ENCODE measurements at places on chromosomes 4 and X.

GRCh38 chr4:26050212-26050643 lies 136.2 kb downstream of the SMIM20 start:
- DNase-seq = no peak

- DNase-seq = no peak
These were observed 154.9 kb upstream of the PJA1 start for GRCh38 chrX:69320116-69320515.

GRCh38 chrX:53287493-53288138 lies 6.2 kb upstream of the IQSEC2 start:
- DNase-seq = no peak

DNA sequence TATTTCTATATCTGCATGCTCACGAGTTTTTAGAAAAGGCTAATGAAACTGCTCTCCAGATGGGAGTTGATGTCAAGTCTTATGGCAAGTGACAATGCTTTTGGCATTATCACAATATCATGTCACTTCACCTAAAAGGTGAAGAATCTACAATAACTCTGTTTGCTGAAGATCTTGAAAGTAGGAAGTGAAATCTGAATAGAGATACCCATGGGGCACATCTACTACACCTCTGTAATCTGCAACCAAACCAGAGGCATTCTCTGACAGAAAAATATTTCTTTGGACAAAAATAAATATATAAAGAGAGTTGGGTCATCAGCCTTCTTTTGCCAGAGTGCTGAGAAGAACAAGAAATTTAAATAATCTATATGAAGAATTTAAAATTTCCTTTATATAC lies 3.9 kb upstream of the VAMP7 start:
- no peak for DNase-seq

- DNase-seq = no peak
These were observed 312.6 kb downstream of the PACRGL start for GRCh38 chr4:21012851-21013331.

Measured in substantia nigra (tissue), 51 donors.